ENCODE measurements at places on chromosomes 16 and 17.
A peak's percentile ranks its signal among the peaks of the same experiment; 100 is the strongest.

DNA sequence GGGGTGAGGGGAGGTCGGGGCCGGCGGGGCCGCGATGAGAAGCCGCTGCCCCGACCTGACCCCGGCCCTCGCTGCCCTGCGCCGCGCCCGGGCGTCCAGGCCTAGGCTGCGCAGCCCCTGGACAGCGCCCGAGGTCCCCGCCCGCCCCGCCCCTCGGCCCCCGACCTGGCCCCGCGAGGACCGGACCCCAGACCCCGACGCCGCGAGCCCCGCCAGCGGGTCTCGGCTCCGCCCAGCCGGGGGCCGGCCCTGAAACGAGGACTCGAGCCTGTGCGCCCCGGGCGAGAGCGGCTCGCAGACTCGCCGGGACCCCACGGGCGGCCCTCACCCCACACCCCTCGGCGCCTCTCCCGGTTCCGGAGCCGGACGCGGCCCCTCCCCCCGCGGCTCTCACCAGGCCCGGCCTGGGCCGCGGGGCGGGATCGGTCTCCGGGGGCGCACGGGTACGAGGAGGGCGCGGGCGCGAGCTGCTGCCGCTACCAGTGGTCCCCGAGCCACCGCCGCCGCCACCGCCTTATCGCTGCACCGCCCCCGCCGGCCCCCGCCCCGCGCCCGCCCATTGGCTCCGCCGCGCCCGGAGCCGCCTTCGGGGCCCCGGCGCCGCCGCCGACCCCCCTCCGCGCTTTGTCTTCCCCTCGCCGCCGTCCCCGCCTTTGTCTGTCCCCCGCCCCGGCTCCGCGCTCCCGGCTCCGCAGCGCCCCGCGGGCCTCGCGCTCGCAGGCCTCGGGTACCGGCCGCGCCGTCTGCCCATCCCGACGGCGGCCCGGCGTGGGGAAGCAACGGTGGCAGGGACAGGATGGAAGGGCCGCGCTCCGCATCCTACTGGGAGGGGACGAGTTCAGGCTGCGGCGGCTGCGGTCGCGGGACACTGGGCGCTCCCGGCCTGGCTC, at the start of gene LIMD2:
TSS of gene LIMD2 (minus strand) at position 488 of the 890 bp plus-strand sequence. CDS start 827 bp downstream, outside the sequence.
- DNase-seq = peak; percentile 65

GRCh38 chr16:82033683-82034300, 1.3 kb upstream of the HSD17B2 start:
- no peak for DNase-seq

DNA sequence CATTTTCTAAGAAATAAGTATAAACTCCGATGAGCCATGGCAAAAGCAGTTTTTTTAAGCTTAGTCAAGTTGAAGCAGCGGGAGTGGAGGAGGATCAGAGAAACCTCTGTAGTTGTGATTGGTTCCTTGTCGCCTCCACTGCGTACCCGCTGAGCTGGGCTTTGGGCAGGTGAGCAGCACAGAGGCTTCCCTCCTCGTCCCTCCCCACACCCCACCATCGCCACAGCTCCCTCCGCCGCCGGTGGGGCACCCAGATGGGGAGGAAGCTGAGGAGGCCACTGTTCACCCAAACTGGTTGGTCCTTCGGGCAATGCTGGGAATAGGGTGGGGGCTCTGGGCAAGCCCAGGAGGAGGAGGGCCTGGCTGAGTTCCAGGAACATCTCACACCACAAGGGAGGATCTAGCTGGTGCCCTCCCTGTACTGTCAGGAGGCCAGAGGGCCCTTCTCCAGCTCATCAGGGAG, 5.2 kb upstream of the MRPL38 start:
- DNase-seq = no peak

GRCh38 chr17:32794533-32795246, 82.2 kb downstream of the MYO1D start:
- DNase-seq = no peak

DNA sequence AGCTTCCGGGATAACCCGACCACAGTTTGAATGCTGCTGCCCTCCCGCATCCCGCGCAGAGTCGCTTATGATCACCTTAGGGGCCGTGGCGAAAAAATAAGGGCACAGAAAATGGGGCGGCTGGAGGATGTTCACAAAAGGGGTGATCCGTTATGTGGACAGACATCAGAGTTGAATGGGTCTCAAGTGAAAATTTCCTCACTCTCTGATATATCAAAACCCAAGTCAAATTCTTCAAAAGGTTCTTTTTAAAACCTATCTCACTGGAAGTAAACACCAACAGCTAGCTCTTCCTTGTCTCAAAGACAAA, 400 bp upstream of the CEP112 start:
- no peak for DNase-seq

GRCh38 chr17:35051183-35051578, 12.3 kb downstream of the RFFL start:
- DNase-seq = no peak

DNA sequence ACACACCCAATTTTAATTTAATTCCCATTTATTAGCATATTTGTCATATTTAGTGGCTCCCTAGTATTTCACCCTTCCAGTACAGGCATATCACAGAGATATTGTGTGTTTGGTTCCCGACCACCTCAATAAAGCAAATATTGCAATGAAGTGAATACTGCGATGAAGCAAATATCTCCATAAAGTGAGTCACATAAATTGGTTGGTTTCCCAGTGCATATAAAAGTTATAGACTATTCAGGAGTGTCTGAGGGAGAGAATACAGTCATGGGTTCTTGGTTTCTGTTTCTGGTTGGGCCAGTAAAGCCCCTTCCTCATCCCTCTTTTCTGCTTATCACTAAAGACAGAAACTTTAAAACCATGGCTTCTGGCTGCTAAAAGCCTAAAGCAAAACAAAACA, 295.4 kb upstream of the AXIN2 start:
- DNase-seq = no peak

DNA sequence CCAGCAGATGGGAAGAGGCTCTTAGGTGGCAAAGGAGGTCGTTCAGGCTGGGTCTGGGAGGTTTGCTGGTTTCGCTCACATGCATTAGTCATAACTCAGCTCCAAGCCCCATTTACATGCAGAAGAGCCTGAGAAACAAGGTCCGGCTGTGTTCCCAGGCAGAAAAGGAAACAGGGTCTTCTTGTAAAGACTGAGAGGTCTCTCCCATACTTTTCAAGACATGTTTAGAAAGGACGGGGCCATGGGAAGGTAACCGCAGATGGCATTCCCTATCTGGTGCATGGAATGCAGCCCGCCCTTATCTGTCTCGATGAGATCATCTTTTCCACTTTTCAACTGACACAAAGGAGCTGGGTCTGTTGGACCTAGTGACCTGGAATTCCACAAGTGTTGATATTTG, 389.0 kb upstream of the CDH11 start:
- no peak for DNase-seq

DNA sequence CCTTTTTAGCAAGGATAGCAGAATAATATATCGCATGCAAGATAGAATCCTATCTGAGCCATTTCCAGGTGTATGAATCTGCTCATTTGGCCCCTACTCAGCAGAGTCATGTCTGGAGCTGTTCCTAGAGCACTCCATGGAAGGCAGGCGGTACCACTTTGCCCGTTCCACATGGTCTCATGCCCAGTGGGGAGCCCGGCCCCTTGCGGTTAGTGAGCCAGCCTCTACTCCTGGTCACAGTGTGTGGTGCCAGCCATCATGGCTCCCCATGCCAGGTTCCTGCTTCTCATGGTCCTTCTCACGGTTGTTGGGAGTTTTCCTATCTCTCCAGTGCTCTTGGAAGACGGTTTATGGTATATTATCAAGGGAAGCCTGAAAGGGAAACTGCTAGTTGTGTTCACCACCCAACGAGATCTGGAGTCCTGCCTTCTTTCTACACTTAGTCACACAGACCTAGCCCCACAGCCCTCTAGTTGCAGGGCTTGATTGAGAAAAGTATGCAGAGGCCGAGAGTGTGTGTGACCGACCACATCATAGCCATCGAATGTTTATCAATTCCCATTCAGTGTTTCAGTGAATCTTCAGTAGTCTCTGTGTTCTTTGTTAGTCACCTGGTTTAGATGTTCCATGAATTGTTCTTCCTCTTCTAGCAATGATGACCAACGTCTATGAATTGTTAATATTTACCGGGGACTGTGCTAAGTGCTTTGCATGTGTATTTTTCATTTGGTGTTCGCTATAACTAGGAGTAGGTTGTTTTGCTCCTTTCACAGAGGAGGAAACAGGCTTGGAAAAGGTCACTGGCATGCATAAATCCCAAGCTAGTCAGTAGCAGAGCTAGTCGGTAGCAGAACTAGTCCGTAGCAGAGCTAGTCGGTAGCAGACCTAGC, 9.6 kb downstream of the JPT2 start:
- no peak for DNase-seq

GRCh38 chr17:77750427-77751043, 208.0 kb upstream of the TNRC6C start:
- DNase-seq = no peak

DNA sequence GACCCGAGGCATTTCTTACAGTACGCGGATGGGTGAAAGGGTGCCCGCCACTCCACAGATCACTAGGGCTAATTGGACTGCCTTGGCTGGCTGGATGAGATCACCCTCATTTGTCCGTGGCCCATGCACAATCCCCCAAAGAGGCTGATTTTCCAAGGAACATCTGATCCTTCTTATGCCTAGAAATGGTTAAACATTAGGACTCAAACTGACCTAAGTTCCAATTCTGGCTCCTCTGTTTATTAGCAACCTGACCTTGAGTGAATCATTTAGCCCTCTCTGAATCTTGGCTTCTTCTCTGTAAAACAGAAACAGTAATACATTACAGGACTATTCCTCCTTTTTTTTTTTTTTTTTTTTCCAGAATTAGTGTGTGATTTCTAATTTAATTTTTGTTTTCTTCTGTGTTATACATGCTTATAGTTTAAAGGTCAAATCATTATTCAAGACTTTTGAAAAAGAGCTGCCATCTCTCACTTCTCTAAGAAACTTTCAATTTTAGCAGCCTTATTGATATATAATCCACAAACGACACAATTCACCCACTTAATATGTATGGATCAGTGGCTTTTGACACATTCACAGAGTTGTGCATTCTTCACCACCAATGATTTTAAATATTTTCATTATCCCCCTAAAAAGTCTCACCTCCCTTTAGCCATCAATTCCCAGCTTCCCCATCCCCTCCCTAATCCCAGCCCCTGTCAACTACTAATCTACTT, 45.4 kb upstream of the TMEM132E start:
- DNase-seq = no peak

DNA sequence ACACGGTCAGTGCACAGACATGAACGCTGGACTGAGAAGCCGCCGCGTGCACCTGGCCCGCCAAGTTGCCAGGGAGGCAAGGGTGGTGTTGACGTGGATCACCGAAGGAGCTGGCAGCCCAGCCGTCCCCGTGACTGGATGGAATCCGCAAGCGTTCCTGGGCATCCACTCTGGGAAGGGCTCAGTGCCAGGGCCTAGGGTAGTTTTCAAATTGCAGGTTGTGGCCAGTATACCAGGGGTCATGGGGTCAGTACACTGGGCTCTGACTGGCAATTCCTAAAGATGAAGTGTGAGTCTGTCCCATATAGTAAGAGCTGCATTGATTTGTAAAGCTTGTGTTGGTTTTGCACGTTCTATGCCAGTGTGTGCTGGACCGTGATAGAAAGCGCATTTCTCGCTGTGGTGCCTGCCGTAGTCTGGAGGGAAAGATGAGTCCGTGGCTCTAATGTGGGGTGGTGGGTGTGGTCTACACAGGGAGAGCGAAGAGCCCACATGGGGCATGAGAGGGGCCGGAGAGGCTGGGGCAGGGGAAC, 21.1 kb upstream of the METRNL start:
- no peak for DNase-seq

DNA sequence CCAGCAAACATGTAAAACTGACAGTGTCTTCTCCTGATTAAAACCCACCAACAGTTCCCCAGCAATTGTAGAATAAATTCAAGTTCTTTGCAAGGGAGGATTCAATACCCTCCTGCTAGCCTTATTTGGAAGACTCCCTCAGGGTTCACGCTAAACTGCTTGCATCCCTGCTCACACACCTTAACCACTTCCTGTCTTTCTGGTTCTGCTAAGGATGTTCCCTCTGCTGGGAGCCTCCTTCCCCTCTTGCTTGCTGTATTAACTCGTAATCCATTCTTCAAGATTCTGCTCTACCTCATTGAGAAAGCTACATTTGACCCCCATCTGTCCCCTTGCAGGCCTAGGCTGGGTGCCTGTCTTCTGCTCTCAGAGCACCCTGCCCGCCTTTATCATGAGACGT, 2.3 kb upstream of the SHISA6 start:
- no peak for DNase-seq

DNA sequence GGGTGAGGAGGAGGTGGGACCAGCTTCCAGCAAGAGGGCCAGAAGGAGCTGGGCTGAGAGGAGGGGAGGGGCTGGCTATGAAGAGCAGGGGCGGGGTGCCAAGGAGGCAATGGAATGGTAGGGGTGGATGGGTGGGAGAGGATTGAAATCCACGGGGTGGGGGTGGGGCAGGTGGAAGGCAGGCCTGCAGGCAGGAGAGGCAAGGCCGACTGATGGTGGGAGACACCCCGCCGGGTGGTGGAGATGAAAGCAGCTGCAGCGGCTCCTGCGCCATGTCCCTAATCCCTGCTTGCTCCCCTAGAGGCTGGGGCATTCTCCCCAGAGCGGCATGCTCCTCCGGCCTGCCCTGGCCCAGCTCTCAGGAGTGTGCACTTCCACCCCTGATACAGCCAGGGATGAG, 27.8 kb upstream of the TAC4 start:
- DNase-seq = no peak

DNA sequence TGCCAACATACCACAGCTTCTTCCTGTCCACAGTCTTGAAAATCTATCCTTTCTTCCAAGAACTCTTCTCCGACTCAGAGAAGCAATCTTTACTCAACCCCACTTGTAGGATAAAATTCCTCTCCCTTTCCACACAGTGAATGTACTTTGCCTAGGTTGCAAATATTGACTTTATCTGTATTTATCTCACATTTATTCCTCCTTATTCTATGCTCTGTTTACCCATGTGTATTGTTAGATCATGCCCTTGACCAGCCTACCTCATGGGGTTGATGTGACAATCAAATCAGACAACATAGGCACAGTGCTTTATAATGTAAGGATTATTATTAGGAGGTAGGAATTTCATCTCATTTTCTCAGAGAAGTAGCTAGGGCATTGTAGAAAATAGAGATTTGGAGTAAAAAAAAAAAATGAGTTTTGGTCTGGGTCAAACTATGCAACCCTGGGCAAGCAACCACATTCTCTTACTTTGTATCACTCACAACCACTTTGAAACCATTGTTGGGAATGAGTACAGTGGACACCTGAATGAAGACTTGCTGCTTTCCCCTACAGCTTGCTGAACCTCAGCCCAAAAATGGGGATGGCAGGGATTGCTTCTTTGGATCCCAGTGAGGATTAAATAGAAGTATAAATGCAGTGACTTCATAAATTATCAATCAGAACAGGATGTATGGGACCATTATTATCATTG, 9.1 kb upstream of the SLC35B1 start:
- DNase-seq = no peak

Measured in stimulated activated CD8-positive, alpha-beta memory T cell treated with anti-CD3 and anti-CD28 coated beads, Interleukin-15, amount 100 ng/mL, for 4 hours (primary cell).